Stimulated activated CD4-positive, alpha-beta T cell treated with anti-CD3 and anti-CD28 coated beads, Interleukin-15, amount 100 ng/mL, for 1 hour (primary cell): ENCODE measurements at places on chromosomes 2 and 18.

DNA sequence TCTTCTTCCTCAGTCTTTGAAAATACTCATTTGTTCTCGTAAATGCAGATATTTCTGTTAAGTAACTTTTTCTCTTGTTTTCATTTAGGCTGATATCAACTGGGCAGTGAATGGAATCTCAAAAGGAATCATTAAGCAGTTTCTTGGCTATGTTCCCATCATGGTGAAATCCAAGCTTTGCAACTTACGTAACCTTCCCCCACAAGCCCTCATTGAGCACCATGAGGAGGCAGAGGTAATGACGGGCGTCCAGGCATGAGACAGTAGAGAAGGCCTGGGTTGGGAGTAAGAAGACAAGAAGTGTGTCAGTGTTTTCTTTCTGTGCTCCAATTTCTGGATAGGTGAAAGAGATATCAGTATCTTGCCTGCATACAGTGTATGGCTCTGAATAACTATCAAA is 5.1 kb downstream of the POLR1B start:
- no peak for DNase-seq

- no peak for DNase-seq
These were observed 69.1 kb upstream of the MAP4K3 start for GRCh38 chr2:39506215-39506614.

DNA sequence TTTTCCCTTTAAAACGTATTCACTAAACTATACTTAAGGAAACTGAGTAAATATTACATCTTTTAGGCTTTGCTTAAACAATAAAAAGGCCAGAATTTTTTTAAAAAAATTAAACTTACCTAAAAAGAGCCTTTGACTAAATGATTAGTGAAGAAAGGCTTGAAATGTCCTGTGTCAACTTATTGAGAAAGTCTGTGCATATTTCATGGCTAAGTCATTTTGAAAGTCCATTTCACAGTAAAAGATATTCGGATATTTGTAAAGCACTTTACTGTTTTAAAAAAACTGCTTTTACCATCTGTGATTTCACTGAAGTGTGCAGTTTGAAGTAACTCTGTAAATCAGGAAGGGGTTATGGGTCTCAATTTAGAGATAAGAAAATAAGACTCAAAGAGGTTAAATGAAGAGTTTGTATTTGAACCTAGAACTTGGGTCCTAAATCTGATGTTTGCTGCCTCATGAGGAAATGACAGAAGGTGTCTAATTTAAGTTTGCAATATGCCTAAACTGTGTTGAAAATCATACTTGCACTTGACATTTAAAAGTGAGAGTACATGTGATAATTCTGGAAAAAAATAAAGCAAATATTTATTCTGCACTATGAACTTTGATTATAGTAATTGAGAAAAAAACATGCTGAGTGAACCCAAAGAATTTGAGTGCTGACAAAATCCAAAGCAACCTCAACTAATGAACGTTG is 50.5 kb downstream of the RAB27B start:
- no peak for DNase-seq

DNA sequence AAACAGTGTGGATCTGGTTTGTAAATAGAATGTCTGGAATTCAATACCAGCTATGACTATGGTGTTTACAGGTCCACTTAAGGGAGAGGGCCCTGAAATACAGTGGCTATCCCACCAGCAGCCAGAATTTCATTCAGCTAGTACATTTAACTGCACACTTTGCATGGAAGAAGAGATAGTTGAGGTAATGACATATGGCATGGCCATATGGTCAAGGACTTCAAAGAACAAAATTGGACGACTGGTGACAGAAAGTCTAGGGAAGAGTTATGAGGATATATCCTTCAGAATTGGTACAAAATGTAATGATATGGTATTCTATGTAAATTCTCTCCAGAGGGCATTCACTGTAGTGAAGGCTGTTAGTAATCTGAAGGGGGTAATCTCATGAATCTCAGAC is 105.0 kb downstream of the IKZF2 start:
- DNase-seq = no peak

- DNase-seq = no peak
These were observed 257.9 kb downstream of the NDUFA10 start for GRCh38 chr2:239767021-239767905.

DNA sequence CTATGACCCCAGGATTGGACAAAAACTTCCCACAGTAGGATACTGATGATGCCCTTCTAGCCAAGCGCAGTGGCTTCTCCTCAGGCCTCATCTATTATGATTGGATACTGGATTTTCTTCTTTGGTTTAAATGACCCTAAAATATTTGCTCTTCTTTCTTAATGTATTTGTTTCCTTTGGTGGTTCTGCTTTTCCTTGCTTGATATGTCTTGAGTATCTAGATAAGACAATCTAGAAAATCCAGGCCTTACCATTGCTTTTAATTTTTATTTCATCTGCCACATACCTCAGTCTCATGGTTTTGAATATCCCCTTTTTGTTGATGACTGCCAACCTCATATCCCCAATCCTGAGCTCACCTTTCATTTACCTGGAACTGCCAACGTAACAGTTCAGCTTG is 35.6 kb downstream of the OTOF start:
- no peak for DNase-seq

DNA sequence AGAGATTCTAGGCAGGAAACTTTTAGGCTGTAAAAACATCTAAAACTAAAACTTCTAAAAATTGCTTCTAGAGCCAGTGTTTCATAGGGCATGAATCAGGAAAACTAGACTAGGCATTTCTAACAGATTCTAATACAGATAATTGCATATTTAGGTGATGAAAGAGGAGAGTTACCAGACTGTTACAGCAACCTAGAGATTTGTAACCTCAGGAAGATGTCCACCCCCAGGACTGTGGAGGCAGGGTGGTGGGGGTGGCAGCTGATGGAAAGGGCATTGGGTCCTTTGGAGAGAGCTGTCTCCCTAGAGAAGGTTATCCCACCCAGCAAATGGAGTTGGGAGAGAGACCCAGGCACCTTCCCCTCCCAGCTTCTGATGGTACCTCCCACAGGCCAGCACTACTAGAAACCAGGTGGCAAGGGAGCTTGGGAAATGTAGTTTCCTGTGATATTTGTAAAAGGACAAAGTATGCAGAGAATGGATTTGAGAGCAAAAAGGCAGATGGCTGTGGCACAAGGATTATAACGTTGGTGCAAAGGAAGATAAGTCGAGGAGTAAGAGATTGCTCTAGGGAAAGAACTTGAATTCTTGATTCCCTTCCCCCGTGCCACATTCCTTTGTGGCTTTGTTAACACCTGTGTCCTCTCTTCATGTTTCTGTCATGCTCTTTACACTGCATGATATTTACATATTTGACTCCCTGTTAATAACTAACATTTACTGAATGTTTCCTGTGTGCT is 75.6 kb upstream of the MGAT5 start:
- DNase-seq = no peak

DNA sequence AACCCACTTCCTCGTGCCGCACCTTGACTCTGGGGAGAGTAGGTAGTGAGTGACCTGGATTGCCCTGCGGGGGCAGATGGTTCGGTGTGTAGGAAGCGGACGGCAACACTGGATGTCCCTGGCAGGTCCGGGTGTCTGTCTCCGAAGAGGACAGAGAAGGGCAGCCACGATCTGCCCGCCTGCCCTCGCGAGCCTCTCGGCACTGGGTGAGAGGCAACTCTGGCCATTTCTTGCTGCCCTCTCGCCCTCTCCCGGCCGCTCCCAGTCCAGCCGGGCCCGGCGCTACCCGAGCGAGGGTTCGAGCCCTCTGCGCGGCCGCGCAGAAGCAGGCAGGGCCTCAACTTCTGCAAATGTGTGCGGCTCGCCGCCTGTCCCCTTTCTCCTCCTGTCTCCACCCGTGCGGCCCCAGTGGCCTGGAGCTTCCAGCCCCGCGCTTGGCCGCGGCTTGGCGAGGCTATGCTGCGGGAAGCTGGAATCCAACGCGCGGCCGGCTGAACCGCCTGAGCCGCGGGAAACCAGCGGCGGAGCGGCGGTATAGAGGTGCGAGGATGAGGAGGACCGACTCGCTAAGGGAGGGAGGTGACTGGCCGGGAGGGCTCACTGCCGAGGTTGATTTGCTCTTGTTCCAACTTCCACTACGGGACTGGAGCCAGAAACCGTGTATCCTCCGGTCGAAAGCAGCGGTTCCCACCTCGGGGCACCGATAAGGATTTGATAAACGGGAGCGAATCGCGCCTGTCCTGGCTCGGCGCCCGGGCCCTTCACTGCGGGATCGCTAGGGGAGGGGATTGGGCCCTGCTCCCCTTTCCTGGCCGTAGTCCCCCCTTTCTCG is 1.5 kb downstream of the EPAS1 start:
- DNase-seq = no peak

GRCh38 chr2:39898934-39899333 is 119.9 kb upstream of the THUMPD2 start:
- DNase-seq = no peak

DNA sequence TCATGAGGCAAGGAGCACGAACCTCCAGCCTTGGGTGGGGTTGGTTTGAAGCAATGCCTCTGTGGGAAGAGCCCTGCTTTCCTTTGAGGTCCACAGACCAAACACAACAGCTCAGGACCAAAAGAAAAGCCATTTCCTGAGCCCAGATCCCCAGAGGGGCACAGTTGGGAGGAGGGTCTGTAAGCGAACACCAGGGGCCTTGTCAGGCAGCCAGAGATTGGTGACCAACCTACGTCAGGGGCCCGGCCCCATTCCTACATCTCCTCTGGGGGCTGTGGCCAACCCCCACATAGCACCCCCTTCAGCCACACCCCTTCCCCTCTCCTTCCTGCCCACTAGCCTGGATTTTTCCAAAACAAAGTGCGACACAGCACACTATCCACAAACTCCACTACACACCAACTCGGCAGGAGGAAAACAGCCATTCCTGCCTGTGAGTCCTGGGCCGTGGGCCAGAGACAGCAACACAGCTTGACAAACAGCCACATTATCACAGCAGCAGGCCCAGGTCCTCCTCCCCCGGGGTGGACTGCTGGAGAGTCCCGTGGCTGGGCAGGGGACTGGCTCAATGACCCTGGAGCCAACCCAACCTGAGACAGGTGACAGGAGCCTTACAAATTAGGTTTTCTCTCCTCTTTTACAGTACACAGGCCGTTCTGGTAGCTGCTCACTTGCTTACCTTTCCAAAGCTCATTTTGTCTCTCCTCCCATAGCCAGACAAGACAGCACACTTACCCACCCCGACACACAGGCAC is 98.8 kb downstream of the TNS1 start:
- no peak for DNase-seq

GRCh38 chr2:44939106-44940048 is 2.1 kb upstream of the SIX3 start:
- DNase-seq = no peak

- DNase-seq = peak; percentile 41
These were observed 14.5 kb downstream of the SH3RF3 start for GRCh38 chr2:109143214-109144187.

DNA sequence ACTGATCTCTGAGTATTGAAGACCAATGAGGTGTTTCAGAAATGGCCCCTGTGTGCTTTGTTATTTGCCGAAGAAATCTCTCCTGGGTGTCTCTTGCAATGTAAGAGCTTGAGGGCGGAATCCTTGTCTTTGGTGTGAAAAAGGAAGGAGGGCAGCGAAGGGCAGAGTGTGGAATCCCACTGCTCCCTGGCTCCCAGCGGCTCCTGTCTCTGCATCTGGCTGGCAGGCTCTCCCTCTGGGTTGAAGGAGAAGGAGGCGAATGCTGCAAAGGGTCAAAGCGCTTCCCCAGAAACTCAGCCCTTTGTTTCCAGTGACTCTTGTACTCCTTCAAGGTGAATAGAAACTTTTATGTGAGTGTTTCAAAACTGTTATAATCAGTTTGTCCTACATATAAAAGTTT is 457.5 kb downstream of the CNTNAP5 start:
- DNase-seq = no peak
